Naive thymus-derived CD4-positive, alpha-beta T cell (primary cell): ENCODE measurements at places on chromosomes 1 and 21.

GRCh38 chr1:154729031-154729442 is 121.1 kb upstream of the ADAR start:
- no peak for DNase-seq

- no peak for DNase-seq
Measured at GRCh38 chr1:29196863-29197589, 15.3 kb upstream of the SRSF4 start.

DNA sequence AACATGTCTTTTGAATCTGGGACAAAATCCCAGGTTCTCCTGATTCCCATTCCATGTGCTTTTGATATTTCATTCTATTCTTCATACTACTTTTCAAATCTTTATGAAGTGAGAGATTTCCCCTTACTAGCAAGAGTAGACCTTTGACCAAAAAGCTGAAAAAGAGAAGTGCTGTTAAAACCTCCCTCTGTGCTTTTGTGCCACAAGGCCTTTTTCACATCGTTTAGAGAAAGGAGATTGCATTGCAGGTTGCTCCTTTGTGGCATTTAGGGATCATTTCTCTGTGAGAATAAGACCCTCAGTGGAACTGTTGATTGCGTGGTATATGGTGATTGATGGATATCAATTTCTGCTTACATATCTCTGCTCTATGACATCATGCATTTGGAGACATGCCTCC is 148.8 kb downstream of the TGFB2 start:
- DNase-seq: no peak

- no peak for DNase-seq
Measured at GRCh38 chr1:28417441-28417922, 47.9 kb downstream of the PHACTR4 start.

GRCh38 chr1:34140011-34140676 is 24.9 kb downstream of the CSMD2 start:
- DNase-seq: no peak

GRCh38 chr1:16451841-16452528 is 11.5 kb downstream of the NECAP2 start:
- no peak for DNase-seq

DNA sequence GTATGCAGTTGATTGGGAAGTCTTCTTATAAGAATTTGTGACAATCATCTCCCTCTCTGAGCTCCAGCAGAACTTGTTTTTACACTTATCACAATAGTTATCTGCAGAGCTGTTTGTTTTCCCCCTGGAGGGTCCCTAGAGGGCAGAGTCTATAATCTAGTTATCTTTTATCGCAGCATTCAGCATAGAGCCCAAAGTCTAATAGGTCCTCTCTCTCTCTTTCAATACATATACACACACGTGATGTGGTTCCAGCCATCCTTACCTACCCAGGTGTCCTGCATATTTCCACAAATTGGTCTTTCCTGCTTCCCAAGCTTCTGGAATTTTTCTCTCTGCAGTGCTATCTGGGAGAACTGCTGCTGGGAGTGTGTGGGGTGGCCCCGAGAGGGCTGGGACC is 229.6 kb upstream of the KIAA0040 start:
- DNase-seq: no peak

DNA sequence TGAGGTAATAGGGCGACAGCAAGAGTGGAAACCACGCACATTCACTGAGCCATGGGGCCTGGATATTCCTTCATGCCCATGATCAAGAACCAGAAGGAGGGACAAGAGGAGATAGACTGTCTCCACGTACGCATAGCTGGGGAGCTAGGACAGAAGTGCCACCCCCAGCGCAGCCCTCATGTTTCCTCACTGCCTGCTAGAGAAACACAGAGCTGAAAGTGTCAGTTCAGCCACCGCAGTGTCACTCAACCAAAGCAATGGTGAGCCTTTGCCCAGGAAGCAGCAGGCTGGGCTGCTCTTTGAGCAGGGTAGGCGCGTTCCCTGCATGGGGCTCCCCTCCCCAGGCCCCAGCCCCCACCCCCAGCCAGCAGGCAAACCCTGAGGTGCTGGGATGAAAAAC is 68.5 kb downstream of the STUM start:
- DNase-seq: no peak
